Inflammatory macrophage treated with lipopolysaccharide for 1 hour (primary cell): ENCODE measurements at places on chromosomes 11 and 22.

DNA sequence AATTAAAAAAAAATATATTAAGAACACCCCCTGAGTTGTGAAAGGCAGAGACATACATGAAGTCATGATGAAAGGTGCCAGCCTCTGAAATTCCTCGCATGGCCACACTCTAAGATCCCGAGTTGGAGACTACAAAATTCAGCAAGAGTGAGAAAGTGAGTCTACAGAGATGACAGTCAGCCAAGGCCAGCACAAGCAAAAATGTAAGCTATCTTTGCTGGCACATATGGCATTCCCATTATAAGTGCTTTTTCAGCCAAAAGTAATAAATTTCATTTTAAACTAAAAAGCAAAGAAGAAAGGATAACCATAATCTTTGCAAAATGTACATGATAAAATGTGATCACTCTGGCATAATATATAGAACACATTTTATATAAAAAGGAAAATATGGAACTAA, 40.6 kb downstream of the FANCF start:
- no peak for DNase-seq

GRCh38 chr11:135033540-135033939, 621.5 kb upstream of the B3GAT1 start:
- DNase-seq, result no peak

- no peak for DNase-seq
Observed at GRCh38 chr22:31954535-31955523, 10.5 kb downstream of the YWHAH start.

GRCh38 chr11:12404436-12404835, 27.1 kb downstream of the PARVA start:
- no peak for DNase-seq

GRCh38 chr11:60978546-60979380, 7.3 kb downstream of the CD6 start:
- DNase-seq, result peak; percentile 93

DNA sequence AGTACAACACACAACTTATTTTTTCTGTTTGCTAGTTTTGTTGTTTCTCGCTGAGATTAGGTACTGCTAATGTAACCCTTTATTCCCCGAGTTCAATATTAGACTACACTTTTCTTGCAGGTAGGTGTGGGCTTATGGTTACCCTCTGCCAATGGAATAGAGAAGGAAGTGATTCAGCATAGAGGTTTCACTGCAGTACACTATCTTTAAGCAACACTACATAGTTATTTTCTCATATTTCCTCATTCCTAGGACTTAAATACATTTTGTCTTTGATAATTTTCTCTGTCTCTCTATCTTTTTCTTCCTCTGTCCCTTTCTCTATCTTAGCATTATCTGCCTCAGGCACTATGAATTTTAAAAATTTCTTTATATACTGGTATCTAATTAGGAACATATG, 791.0 kb downstream of the FAM181B start:
- no peak for DNase-seq

- no peak for DNase-seq
Observed at GRCh38 chr11:35874751-35875450, 69.0 kb upstream of the LDLRAD3 start.
